Activated naive CD8-positive, alpha-beta T cell treated with anti-CD3 and anti-CD28 coated beads, Interleukin-2, amount 50 U/mL, for 24 hours (primary cell): ENCODE measurements at places on chromosomes 3 and 15.

DNA sequence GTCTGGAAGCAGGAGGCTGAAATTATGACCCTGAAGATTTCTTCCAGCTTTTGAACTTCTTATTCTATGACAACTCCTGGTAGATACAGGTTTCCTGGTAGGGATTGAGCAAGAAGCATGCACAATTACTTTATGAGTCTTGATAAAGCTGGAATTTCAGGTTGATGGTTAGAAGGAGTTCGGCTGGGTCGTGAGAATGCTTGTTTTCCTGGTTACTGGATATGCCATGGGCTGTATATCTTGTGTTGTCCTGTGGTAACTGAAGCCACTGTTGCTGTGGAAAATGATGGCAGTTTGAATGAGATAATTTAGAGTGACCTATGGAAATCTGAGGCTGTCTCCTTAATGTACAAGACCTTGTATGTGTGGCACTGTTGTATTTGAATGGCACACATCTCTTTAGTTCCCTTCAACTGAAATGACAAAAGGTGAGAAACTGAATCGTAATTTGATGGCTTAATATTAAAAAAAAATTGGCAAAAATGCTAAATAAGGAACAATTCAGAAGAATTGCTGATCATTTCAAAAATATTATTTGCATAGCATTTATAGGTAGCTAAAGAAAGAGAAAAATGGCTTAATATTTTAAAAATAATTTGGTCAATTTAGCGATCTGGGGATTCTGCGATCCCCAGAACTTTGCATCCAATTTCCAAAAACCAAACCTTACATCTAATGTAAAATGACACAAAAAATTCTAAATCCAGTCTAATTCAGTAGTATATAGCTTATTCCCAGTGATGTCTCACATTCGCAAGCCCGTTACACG lies 1.1 kb upstream of the UBE2E1 start:
- DNase-seq: no peak

DNA sequence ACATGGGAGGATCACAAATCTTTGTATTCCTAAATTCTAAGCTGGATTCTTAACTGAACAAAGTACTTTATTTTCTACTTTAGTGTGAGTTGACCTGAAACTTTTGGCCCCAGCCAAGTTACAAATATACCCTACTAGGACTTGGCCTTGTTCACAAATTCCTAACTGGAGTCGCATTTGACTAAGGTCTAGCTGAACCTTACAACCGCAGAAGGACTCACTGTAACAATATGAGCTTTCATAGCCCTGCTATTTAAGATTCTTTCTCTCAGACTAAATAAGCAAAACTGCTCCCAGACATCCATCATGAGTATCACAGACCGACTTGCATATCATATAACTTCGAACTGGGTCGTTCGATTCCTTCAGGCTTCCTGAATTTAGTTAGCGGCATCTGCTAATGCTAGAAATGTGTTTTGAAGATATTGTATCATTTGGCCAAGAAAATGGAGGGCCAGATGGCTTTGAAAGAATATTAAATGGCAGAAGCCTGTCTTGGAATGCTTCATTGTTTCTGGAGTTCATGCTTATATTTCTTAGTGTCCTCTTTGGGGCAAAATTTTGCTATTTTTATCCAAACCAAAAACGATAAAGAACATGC lies 28.4 kb upstream of the ADAMTS9 start:
- DNase-seq: no peak

- no peak for DNase-seq
Observed at GRCh38 chr3:155912090-155912489, 41.6 kb downstream of the GMPS start.

GRCh38 chr3:58063022-58063815 lies 55.0 kb downstream of the FLNB start:
- DNase-seq: no peak

- no peak for DNase-seq
Observed at GRCh38 chr15:27846722-27847395, 252.3 kb downstream of the OCA2 start.

- DNase-seq: no peak
Observed at GRCh38 chr15:98017150-98017964, 56.9 kb downstream of the ARRDC4 start.

GRCh38 chr3:64321747-64322146 lies 96.5 kb upstream of the PRICKLE2 start:
- DNase-seq: no peak

DNA sequence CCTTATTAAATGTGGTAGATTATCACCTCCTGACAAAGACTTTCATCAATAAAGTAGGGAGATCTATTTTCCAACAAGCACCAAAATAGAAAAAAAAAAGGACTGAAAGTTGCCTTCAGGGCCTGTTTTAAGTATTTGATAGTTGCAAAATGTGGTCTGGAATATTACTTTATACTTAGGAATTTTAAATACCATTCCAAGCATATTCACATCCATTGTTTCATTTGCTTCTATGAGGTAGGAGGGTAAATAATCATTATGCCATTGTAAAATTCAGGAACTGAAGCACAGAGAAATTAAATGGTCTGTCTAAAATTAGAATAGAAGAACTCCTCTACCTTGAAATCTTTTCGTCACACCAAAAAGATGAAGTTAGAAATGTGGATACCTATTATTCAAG lies 110.0 kb downstream of the TMCC1 start:
- DNase-seq: no peak

DNA sequence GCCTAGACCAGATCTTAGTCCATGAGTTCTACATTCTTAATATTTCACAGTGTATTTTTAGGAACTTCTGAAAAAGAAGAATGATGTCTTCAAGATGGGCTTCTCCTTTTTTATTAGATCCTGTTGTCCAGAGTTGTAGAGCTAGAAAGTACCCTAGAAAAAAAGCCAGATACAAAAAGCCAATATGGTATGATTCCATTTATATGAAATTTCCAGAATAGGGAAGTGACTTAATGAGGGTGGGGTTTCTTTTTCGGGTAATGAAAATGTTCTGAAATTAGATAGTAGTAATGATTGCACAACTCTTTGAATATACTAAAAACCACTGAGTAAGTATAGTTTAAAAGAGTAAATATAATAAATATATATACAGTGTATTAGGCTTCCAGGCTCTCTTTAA lies 116.9 kb downstream of the NFKBIZ start:
- DNase-seq: no peak

DNA sequence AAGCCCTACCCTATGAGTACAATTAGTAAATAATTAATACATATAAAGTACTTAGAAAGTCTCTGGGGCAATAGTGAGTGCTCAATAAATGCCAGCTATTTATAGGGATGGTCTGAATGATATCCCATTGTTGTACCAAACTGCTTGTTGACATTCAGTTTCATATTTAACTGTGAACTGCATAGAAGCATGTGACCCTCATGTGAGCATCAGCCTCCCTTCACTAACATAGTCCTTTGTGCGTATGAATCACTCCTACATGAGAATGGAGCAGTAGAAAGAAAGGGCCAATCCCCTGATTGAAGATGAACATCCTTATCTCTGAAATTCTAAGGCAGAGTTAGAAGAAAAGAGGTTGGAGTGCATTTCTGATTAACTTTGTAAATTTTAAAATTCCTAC lies 68.7 kb upstream of the ATP10A start:
- DNase-seq: no peak

- no peak for DNase-seq
Observed at GRCh38 chr3:32626631-32627030, 56.0 kb upstream of the DYNC1LI1 start.

GRCh38 chr15:84785053-84785452 lies 32.1 kb upstream of the ALPK3 start:
- no peak for DNase-seq

- DNase-seq: no peak
Observed at GRCh38 chr15:39188930-39189329, 391.9 kb upstream of the THBS1 start.

- DNase-seq: no peak
Observed at GRCh38 chr3:55877703-55878102, 390.6 kb upstream of the WNT5A start.

DNA sequence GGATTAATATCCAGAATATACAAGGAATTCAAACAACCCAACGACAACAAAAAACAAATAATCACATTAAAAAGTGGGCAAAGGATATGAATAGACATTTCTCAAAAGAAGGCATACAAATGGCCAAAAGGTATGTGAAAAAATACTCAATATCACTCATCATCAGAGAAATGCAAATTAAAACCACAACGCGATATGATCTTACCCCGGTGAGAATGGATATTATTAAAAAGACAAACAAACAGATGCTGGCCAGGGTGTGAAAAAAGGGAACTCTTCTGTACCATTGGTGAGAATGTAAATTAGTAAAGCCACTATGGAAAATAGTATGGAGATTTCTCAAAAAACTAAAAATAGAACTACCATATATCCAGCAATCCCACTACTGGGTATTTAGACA lies 43.5 kb upstream of the MEF2A start:
- DNase-seq: no peak

GRCh38 chr15:58770519-58770856 lies 614 bp upstream of the MINDY2 start:
- DNase-seq: no peak

DNA sequence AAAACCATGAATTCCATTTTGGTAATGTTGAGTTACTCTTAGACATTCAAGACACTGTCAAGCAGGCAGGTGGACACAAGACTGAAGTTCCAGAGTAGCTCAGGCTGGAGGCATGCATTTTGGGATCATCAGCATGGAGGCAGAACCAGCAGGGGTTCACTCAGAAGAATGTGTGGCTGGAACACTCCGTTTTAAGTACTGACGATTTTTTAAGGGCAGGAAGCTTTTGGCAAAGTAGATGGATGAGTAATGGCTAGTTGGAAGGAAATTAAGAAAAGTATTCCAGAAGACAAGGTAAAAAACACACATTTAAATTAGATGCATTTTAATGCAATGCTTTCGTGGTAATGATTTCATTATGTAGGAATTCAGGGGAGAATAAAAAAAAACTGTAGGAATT lies 420.4 kb downstream of the ROBO2 start:
- no peak for DNase-seq

GRCh38 chr3:183427876-183428446 lies 458 bp downstream of the MCF2L2 start:
- DNase-seq: peak; percentile 42

DNA sequence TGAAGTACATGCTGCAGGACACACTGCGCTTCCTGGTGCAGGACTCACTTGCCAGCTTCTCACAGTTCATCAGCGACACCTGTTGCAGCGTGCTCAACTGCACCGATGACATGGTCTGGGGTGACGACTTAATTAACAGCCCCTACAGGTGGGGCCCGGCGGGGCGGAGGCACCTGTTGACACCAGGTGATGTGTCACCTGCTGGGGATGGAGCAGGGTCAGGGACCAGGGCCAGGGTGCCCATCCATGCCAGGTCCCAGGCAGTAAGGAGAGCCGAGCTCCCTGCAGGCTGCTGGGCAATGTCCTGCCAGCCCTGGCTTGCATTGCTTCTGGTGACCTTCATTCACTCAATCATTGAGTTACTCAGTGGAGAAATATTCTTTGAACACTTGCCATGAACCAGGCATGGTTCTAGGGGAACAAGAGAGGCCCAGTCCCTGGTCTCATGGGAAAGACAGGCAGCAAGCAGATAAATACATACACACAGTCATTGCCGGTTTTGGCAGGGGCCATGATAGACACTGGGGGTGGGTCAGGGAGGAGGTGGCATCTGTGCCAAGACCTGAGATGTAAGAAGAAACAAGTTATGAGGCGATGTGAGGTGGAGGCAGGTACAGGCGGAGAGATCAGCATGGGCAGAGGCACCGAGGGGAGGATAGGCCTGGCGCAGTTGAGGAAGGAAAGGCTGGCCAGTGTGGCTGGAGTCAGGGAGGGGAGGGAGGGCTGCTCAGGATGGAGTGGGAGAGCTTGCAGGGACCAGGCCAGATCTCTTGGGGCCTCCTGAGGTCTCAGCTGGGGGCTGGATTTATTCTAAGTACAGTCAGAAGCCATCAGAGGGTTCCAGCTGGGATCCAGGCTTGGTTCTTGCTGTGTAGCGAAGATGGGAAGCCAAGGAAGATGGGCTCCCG lies 30.8 kb downstream of the DNAH1 start:
- DNase-seq: no peak

GRCh38 chr3:14834121-14834520 lies 15.4 kb downstream of the FGD5 start:
- DNase-seq: no peak
